NCI-H774 (cell line): ENCODE measurements at places on chromosomes 5 and 9.

GRCh38 chr5:25419684-25420083, 774.9 kb upstream of the CDH10 start:
- DNase-seq = no peak

DNA sequence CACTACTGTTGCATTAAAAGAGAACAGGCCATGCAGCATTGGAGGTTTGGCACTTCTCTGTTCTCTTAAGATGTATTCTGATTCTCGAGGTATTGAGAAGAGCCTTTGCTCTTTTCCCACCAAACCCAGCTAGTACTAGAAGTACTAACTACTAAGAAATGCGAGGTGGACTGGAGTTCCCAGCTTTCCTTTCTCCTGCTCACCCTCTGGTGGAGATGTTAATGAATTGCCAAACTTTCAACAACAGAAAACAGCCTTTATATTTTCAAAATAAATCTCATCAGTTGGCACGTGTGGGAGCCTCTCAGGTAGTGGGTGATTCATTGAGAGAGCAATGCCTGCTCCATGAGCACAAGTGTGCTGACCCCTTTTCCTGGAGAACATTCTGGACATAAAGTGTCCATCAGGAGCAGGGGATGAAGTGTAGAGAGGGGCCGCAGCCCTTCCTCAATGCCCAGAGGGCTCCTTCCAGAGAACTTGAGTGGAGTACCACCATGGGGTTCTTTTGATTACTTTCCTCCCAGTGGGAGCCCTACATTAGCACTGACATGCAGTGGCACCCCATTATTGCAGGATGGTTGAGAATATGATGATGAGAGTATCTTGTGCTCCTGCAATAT, 45.7 kb downstream of the TMEM174 start:
- DNase-seq = no peak

DNA sequence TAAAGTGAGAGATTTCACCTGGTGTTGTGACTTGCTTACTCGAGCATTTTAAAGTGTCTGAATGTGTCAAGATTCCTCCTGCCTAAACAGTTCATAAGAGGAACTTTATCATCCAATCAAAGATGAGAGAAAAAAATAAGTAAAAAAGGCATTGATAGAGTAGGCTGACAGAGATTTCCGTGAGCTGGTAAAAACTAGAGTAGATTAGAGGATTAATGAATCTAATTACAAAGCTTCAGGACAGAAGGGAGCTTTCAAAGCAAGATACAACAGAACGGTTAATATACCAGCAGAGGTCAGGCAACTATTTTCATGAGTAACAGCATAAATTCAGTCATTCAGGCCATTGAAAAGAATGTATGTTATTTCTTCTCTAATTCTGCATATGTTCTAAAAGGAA, 91.5 kb downstream of the ADAMTS6 start:
- DNase-seq = no peak

GRCh38 chr5:101720033-101720432, 576.1 kb downstream of the SLCO4C1 start:
- DNase-seq = no peak

- no peak for DNase-seq
Observed at GRCh38 chr9:135905380-135906258, 1.7 kb downstream of the CAMSAP1 start.

- DNase-seq = no peak
Observed at GRCh38 chr5:173984218-173984617, 4.8 kb upstream of the C5orf47 start.

DNA sequence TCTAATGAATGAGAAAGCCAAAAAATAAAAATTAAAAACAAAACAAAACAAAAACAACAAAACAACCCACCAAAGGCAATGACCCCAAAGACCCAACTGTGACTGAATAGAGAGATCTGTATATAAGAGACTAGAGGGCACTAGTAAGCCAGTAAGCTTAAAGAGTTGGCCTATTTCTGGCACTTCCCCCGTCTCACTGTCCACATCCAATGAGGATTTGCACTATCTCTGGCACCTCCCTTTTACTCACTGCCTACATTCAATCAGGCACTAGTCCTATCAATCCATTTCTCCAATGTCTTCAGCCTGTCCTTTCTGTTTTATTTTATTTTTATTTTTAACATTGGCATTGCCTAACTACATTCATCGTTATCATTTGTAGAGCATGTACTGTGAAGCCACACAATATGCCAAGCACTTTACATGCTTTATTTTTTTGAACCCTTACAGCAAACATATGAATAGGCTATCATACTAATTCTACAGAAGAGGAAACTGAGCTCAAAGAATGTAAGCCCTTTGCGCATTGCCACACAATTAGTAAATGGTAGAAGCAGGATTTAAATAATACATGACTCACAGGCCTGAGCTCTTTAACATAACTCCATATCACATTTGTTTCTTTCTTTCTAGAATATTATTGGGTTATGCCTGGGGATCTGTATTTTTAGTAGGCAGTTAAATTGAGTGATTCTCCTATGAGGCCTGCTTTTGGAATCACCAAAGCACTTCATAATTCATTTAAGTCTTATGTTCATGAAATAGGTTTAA, 70.0 kb downstream of the C6 start:
- no peak for DNase-seq

- no peak for DNase-seq
Observed at GRCh38 chr9:110320651-110321445, 16.8 kb downstream of the TXNDC8 start.

GRCh38 chr9:16184964-16185646, 632.3 kb downstream of the CCDC171 start:
- no peak for DNase-seq

GRCh38 chr5:171714851-171715250, 70.8 kb upstream of the SMIM23 start:
- no peak for DNase-seq

- DNase-seq = no peak
Observed at GRCh38 chr9:9938432-9938831, 674.4 kb downstream of the PTPRD start.

GRCh38 chr5:143073766-143074165, 303.6 kb downstream of the ARHGAP26 start:
- DNase-seq = no peak
